Natural killer cell (primary cell): ENCODE measurements at places on chromosomes 3 and 15. TPM values are rescaled to one million over a fixed set of nuclear protein-coding genes. Genes with fewer than 3 reads are reported as not detected.

TM4SF1 gene
- not detected for total RNA-seq

MKRN3 gene
- 4.7 TPM for total RNA-seq

ATP2B2 gene
- total RNA-seq: not detected

RLBP1 gene
- not detected for total RNA-seq

RYR3 gene
- not detected for total RNA-seq

ACAN gene
- total RNA-seq: not detected

P2RY1 gene
- total RNA-seq: 2.0 TPM

GRIP2 gene
- total RNA-seq: not detected

COLQ gene
- total RNA-seq: 55.8 TPM

CACNA1D gene
- 0.54 TPM for total RNA-seq

C2CD4B gene
- not detected for total RNA-seq

PPP1R14D gene
- not detected for total RNA-seq

ST8SIA2 gene
- not detected for total RNA-seq

C3orf62 gene
- total RNA-seq: 8.8 TPM

KBTBD12 gene
- not detected for total RNA-seq

SCN11A gene
- total RNA-seq: not detected

PLA2G4D gene
- total RNA-seq: not detected

TADA3 gene
- 59.2 TPM for total RNA-seq

ECE2 gene
- not detected for total RNA-seq

GATM gene
- total RNA-seq: 1.3 TPM

WDR49 gene
- 1.4 TPM for total RNA-seq

CRYGS gene
- total RNA-seq: 2.5 TPM

ACY1 gene
- 8.4 TPM for total RNA-seq

FAM174B gene
- 0.68 TPM for total RNA-seq

CPNE4 gene
- not detected for total RNA-seq

PRR20G gene
- not detected for total RNA-seq

C3orf22 gene
- total RNA-seq: not detected

TMEM266 gene
- not detected for total RNA-seq

PLA2G4B gene
- total RNA-seq: 17.5 TPM

SNURF gene
- total RNA-seq: 19.6 TPM

POLQ gene
- 1.2 TPM for total RNA-seq

PARP3 gene
- 4.6 TPM for total RNA-seq

OR5K2 gene
- not detected for total RNA-seq

RASL12 gene
- not detected for total RNA-seq

SAMD7 gene
- total RNA-seq: not detected

CLRN1 gene
- total RNA-seq: not detected

NMNAT3 gene
- 2.2 TPM for total RNA-seq

AHSG gene
- not detected for total RNA-seq

EXOG gene
- total RNA-seq: 30.5 TPM

EFHB gene
- total RNA-seq: 0.68 TPM

ZBBX gene
- total RNA-seq: not detected

VPS33B gene
- 28.6 TPM for total RNA-seq

HYAL2 gene
- 3.7 TPM for total RNA-seq

LRIG1 gene
- total RNA-seq: 5.5 TPM

PLA2G4E gene
- not detected for total RNA-seq

MUC4 gene
- 0.38 TPM for total RNA-seq

GABRR3 gene
- total RNA-seq: not detected
